ENCODE measurements at places on chromosomes 6 and 20.

DNA sequence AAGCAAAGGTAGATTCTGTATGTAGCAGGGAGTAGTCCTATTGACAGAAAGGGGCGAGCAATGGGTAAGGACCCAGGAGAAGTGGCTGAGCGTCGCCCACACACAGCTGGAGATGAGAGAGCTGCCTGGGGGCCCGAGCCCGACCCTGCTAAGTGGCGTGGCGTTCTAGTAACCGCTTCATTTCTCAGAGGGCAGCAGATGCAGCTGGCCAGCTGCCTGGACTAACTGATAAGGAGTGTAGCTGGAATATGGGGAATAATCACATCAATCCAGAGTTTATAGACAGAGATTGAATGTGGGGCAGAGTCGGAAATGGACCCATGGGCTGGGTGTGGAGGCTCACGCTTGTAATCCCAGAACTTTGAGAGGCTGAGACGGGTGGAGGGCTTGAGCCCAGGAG is 64.4 kb downstream of the EZR start:
- DNase-seq, result no peak

DNA sequence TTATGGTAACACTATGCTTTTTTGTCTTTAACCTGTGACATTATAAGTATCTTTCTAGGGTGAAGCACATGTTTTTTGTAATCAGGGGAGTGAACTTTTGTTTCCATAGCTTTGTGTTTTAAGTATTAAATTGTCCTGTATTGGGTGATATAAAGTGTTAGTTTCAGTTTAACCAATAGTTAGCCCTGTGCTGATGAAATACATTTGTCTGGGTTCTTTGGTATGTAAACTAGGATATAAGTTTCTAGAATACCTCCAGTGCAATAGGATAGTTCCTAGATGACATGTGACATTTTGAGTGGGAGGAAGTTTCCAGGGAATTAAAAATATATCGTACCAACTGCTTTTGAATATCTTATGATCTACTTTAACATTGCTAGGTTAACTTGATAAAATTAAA is 611.0 kb upstream of the MARCKS start:
- no peak for DNase-seq

DNA sequence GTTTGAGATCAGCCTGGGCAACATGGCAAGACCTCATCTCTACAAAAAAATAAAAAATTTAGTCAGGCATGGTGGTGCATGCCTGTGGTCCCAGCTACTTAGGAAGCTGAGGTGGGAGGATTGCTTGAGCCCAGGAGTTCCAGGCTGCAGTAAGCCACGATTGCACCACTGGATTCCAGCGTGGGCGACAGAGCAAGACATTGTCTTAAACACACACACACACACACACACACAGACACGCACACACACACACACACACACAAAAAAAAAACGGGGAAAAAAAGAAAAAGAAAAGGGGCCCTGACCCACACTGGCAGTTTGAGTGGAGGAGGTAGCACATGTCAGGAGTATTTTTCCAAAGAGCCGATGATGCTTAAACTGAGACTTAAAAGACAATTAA is 122.2 kb downstream of the AFG1L start:
- DNase-seq, result no peak

DNA sequence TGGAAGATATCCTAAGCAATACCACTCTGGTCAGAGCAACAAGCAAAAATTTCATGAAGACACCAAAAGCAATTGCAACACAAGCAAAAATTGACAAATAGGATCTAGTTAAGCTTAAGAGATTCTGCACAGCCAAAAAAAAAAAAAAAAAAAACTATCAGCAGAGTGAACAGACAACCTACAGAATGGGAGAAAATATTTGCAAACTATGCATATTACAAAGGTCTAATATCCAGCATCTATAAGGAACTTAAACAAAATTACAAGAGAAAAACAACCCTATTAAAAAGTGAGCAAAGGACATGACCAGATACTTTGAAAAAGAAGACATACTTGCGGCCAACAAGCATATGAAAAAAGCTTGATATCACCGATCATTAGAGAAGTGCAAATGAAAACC is 20.0 kb upstream of the AHI1 start:
- DNase-seq, result no peak

DNA sequence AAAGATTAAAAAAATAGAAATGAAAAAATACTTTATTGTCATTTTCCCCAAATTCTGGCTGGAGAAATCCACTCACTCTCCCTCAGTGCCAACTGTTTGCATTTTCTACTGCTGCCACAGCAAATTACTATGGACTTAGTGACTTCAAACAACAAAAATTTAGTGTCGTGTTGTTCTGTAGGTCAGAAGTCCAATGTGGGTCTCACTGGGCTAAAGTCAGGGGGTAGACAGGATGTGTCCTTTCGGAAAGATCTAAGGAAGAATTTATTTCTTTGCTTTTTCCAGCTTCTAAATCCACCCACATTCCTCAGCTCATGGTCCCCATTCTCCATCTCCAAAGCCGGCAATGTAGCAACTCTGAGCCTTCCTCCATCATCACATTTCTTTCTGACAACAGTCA is 453.3 kb downstream of the KIF16B start:
- DNase-seq, result no peak

GRCh38 chr20:6012179-6012578 is 41.7 kb downstream of the LRRN4 start:
- no peak for DNase-seq

- DNase-seq, result peak; percentile 63
Measured at GRCh38 chr6:136526196-136526930, 23.9 kb downstream of the MAP7 start.

- DNase-seq, result no peak
Measured at GRCh38 chr6:148892247-148892646, 145.4 kb downstream of the UST start.

DNA sequence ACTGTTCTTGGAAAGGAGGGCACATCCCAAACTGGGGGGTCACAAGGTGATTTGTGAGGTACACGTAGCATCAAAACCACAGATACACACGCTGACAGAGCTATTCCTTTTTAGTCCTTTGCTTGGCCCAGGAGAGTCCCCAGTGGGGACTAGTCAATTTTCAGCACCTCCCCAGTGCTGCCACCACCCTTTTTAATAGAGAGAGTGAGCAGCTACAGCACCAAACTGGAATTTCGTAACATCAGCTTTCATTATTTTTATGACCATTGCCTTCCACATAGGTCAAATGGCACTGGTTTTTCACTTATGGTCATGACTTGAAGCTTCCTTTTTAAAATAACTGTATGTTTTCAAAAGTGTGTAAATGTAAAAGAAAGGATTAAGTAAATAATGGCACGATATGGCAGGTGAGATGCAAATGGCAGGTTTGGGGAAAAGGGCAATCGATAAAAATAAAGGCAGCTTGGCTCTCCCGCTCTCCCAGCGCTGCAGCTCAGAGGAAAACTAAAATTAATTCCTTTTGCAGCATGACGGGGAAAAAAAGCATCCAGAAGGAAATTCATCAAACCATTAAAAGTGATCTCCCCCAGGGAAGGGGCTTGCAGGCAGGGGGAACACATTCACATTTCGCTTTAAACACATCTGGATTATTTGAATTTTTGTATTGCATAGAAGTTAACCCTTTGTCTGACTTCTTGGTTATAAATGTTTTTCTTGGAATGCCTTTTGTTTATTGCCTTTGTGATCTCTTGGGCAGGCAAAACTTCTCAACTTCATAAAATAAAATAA is 95.2 kb downstream of the ANKRD60 start:
- DNase-seq, result no peak

DNA sequence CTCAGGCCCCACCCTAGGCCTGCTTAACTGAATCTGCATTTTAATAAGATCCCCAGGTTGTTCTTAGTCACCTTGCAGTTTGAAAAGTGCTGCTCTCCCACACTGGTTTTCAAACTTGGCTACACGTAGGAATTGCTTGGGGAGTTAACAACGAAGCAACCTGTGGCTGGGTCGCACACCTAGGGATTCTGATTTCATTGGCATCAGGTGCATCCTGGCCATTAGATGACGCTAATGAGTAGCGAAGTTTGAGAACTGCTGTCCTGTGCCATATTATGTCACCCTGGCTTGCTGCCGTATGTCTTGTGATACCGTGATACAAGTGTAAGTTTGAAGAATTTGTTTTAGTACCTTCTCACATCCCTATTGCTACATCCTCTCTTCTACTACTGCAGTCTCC is 28.2 kb upstream of the FUCA2 start:
- DNase-seq, result no peak

DNA sequence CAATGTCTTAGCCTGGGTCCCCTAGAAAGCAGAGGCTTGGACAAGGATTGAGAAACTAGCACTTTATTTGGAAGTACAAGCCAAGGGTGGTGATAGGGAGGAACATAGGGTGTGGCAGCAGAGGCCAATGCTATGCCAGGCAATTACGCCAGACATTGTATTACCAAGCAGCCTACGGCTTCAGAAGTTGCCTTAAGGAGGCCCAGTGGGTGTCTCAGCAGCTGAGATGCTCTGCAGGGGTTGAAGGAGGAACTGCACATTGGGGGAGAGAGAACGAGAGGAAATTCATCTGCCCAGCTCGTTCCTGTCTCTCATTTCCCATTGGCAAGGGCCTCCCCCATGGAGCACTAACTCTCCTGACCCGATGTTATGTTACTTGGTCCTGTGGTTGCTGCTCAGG is 859 bp downstream of the C20orf202 start:
- peak; percentile 68 for DNase-seq

GRCh38 chr6:28600245-28600644 is 74.6 kb downstream of the GPX5 start:
- no peak for DNase-seq

GRCh38 chr6:169786349-169786748 is 34.9 kb downstream of the ERMARD start:
- no peak for DNase-seq

GRCh38 chr20:23654000-23654399 is 16.2 kb upstream of the CST3 start:
- DNase-seq, result no peak

DNA sequence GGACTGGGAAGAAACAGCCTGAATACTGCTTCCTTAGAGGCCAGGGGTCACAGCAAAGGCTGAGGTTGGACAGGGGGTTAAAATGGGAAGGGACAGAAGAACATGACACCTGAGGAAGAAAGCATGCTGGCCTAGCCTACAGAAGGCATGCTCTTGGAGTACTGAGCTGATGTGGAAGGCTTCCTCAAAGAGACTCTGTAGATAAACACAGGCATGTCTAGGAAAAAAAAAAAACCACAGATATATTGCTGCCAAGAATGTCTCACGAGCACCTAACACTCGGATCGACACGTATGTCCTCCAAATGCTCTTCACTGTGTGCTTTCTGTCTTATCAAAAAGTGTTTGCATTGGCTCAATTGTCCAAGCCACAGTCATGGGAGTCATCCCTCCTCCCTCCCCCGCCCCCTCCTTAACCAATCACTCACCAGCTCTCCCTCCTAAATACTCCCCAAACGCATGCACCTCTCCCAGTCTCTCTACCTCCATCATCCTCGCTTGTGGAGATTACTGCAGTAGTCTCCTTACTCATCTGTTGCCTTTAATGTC is 101.1 kb upstream of the LRFN2 start:
- DNase-seq, result no peak

DNA sequence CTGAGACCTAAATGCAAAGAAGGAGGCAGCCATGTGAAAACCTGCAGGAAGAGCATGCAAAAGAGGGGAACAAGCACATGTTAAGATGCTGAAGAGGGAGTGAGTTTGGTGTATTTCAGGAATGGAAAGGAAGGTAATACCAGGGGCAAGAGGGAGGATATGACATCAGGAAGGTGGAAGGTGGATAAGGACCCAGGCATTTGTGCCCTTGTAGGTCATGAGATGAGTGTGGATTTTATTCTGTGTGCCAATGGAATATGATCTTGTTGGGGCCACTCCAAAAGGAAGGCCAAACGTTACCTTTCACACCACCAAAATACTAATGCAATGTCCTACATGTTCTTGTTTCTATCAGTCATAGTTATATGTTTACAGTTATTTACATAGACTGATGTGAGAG is 17.2 kb upstream of the DOK5 start:
- DNase-seq, result no peak

DNA sequence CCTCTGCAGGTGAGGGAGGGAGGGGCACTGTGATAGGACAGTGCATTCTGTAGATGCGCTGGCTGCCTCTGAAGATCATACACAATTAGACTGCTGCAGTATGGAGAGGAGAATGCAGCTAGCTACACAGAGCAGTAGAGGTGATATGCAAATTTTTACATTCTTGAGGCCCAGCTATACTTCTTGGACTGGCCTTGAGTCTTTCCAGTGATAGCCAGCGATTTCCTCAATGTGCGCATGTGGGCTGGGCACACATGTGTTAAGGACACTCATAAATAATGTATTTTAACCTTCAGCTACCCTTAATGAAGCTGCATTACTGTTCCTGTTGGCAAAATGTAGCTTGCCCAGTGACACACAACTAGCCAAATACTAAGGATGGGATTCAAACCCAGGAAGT is 19.0 kb downstream of the TTPAL start:
- DNase-seq, result no peak

- DNase-seq, result no peak
Measured at GRCh38 chr6:151609146-151609902, 115.5 kb downstream of the CCDC170 start.

- DNase-seq, result no peak
Measured at GRCh38 chr6:137775720-137776119, 91.3 kb upstream of the TNFAIP3 start.

GRCh38 chr6:69796073-69796641 is 653 bp downstream of the LMBRD1 start:
- peak; percentile 4 for DNase-seq

DNA sequence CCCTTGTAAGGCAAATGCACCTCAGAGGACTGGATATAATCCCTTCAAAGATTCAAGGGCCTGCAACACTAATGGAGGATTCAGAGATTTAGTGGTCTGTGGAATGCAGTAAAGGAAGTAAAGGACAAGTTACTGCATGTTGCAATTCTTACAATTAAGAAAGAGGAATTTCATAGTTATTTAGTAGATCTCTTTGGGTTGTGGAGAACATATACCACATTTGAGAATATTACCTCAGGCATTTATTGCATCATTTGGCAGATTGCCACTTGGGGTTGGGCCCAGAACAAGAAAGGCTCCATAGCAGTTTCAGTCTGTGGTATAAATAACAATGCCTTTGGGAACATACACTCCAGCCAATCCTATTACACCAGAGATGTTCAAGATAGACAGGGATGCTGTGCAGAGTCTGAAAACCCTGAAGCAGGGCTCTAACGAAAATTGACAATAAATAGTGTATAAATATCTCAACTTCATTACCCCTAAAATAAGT is 20.9 kb upstream of the EPM2A start:
- DNase-seq, result no peak

DNA sequence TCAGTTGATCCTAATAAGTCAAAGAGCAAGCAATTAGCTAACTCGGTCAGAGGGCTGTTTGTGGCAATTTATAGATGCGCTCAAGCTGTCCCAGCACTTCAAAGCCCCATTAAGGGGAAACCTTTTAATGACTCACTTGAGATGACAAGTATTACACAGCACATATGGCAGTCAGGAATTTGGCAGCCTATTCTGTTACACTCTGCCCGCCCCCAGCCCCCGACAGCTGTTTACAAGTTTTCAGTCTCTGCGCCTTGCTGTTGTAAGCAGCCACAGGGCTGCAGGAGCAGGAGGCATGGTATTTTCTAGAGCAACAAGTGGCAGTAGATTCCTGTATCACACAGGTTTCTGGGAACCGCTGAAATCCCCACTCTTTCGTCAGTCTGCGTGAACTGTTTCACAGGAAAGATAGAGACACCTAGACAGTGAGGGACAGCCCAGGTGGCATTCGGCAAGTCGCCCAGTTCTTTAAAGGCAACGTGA is 263.0 kb downstream of the FOXC1 start:
- DNase-seq, result no peak

GRCh38 chr6:26327450-26328264 is 37.3 kb upstream of the BTN3A2 start:
- peak; percentile 57 for DNase-seq
